ENCODE measurements at places on chromosomes 2 and 18.

DNA sequence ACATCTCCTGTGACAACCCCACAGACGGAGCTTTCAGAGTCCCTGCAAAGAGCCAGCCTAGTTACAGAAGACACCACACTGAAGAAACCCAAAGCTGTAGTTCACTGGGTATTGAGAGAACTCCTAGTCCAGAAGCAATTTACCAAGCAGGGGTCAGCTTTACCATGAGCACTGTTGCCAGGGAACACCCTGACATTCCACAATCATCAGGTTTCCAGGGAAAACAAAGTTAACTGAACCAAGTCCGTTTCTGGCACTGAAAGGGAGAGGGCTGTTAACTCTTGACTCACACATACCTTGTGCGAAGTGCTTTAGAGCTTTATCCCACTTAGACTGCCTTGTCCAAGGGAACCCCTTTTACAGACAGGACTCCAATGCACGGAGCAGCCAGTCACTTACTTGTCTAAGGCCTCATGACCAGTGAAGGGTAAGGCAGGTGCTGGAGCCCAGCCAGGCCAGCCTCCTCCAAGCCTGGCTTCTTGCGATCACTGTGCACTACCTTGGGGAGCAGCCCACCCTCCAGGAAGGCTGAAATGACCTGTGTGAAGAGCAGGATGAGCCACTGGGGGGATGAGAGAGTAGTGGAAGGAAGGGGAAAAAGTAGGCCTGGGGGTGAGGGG, 53.9 kb downstream of the REEP1 start:
- DNase-seq, result no peak

GRCh38 chr2:99562516-99562915, 72.7 kb upstream of the REV1 start:
- no peak for DNase-seq

- no peak for DNase-seq
Observed at GRCh38 chr2:216308576-216308975, 63.7 kb downstream of the MARCHF4 start.

DNA sequence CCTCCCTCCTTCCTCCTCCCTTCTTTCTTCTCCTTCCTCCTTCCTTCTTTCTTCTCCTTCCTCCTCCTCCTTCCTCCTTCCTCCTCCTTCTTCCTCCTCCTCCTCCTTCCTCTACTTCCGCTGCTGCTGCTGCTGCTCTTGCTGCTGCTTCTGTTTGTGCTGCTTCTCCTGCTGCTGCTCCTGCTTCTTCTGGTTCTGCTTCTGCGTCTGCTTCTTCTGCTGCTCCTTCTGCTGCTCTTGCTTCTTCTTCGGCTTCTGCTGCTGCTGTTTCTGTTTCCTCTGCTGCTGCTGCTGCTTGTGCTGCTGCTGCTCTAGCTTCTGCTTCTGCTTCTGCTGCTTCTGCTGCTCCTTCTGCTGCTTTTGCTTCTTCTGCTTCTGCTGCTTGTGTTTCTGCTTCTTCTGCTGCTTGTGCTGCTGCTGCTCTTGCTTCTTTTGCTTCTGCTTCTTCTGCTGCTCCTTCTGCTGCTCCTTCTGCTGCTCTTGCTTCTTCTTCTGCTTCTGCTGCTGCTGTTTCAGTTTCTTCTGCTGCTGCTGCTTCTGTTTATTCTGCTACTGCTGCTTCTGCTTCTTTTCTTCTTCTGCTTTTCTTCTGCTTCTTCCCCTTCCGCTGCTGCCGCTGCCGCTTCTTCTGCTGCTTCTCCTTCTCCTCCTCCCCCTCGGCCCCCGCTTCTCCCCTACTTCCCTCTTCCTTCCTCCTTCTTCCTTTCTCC, 8.6 kb downstream of the SNRNP27 start:
- DNase-seq, result no peak

- DNase-seq, result no peak
Observed at GRCh38 chr2:83522891-83523493, 936.1 kb downstream of the SUCLG1 start.

GRCh38 chr2:159249990-159250715, 36.4 kb downstream of the WDSUB1 start:
- DNase-seq, result no peak

- no peak for DNase-seq
Observed at GRCh38 chr2:175640655-175641054, 361.4 kb downstream of the LNPK start.

DNA sequence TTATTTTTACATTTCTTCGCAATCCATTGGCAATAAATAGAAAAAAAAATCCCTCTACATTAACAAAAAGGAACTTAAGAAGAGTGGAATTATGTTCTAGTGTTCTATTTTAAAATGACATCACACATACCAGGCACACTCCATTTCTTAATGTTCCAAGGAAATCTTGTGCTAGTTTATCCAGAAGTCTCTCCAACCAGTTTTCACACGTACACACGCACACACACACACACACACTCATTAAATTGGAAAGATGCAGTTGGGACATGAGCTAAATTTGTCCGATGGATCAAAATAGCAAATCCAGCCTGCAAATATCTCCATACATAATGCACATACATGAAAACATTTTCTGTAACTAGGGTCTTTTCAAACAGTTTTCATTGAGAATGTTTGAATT, 78.3 kb downstream of the KCNJ3 start:
- DNase-seq, result no peak

- DNase-seq, result no peak
Observed at GRCh38 chr2:100812116-100812515, 7.8 kb upstream of the NPAS2 start.

DNA sequence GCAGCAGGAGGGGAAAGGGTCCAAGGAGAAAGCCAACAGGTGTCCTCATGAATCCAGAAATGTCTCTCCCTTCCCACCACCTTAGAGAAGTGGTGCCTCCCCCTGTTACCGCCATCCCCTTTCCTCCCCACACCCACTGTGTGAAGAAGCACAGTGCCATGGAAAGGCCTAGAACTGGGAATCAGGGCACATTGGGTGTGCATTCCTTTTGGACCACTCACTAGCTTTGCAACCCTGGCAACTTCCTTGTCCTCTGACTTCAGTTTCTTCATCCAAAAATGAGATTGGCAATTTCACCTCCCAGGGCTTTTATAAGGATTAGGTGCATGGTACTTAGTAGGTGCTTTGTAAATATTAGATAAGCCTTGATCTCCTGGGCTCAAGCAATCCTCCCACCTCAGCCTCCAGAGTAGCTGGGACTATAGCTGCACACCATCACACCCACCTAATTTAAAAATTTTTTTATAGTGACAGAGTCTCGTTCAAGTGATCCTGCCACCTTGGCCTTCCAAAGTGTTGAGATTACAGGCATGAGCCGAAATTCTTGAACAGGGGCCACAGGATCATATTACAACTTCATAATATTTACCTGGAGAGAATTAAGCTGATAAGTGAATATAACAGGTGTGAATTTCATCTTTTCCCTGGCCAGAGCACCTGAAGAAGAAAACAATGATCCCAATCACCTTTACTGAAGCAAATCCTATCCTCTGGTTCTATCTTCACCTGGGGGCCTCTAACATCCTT, 97.9 kb upstream of the TAF1B start:
- no peak for DNase-seq

GRCh38 chr2:226561962-226562361, 237.7 kb downstream of the IRS1 start:
- no peak for DNase-seq

DNA sequence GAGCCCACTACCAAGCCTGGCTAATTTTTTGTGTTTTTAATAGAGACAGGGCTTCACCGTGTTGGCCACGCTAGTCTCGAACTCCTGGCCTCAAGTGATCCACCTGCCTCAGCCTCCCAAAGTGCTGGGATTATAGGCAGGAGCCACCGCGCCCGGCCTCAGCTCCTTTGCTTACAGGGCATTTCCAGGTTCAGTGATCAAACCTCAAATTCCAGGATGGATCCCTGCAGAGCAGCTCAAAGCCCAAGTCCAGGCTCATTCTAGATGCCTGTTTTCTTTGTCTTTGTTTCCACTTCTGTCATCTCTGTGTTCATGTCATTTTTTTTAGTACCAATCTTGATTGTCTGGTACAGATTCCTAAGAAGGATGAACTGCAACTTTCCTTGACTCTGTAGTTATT, 41.9 kb downstream of the TNFRSF11A start:
- DNase-seq, result no peak

DNA sequence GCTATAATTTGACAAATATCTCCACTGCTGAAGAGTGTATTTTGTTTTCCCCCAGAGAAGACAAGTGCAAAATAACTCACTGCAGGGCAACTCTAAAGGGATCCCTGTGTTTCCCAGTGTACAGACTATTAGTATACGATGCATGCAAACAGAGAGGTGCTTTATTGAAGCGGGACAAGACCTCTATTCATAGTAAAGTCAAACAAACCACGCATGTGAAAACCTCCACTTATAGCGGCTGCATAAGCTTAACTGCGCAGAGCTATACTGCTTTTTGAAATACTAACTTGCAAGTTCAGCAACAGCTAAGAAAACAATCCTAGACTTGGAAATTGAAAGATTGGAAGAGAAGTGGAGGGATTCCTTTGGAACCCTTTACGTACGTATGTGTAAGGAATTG, 15.6 kb downstream of the RNF144A start:
- DNase-seq, result no peak

- DNase-seq, result no peak
Observed at GRCh38 chr18:26227051-26227670, 916 bp downstream of the TAF4B start.

DNA sequence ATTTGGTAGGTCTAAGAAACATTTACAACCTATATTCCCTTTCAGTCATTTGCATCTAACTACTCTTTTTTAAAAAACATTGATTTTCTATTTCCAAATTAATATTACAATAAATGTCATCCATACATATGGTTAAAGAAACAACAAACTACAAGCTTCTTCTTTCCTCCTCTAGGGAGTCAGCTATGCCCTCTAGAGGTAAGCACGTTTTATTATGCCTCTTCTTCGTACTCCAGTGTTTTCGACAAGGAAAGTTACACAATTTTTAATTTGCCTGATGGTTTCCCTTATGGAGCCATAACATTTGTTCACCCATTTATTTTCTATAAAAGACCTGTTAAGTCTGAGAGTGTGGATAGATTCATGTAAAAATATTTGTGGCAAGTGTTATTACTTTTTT, 183.4 kb upstream of the CDH7 start:
- DNase-seq, result no peak

- no peak for DNase-seq
Observed at GRCh38 chr18:47946889-47947288, 16.4 kb upstream of the SMAD2 start.

- DNase-seq, result no peak
Observed at GRCh38 chr2:204389120-204389519, 156.2 kb upstream of the PARD3B start.

DNA sequence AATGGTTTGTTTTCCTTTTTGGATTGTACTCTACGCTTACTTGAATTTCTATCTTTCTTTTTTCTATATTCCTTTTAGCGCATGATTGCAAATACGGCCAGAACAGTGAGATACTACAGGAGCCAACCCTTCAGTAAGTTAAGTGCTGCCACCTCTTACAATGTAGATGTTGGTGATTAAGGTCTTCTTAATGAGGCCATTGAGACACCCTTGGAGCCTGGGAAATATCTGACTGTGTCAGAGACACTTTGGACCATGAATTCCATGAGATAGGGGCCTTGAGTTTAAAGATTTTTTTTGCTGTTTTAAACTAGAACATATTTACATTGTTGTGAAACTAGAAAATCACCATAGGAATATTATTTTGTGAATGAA, 27.1 kb upstream of the MAP3K20 start:
- DNase-seq, result no peak

GRCh38 chr2:168658706-168659105, 143.7 kb upstream of the NOSTRIN start:
- DNase-seq, result no peak

- no peak for DNase-seq
Observed at GRCh38 chr2:46804794-46805193, 110.8 kb downstream of the MCFD2 start.

DNA sequence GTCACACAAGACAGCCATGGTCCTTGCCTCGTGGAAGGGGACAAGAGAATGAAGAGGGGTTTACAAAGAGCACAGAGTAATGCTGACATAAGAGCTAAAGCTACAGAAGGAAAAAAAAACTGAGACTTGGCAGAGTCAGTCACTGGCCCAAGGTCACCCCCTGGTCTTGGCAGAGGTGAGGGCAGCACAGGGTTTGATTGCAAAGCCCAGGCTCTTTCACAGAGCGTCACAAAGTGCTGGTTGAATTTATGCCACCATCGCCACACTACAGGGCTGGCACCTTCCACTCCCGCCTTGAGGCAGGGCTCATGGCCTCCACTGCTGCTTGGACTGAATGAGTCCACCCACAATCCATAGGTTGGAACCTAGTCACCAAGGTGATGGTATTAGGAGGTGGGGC, 190.2 kb downstream of the INHBB start:
- no peak for DNase-seq

DNA sequence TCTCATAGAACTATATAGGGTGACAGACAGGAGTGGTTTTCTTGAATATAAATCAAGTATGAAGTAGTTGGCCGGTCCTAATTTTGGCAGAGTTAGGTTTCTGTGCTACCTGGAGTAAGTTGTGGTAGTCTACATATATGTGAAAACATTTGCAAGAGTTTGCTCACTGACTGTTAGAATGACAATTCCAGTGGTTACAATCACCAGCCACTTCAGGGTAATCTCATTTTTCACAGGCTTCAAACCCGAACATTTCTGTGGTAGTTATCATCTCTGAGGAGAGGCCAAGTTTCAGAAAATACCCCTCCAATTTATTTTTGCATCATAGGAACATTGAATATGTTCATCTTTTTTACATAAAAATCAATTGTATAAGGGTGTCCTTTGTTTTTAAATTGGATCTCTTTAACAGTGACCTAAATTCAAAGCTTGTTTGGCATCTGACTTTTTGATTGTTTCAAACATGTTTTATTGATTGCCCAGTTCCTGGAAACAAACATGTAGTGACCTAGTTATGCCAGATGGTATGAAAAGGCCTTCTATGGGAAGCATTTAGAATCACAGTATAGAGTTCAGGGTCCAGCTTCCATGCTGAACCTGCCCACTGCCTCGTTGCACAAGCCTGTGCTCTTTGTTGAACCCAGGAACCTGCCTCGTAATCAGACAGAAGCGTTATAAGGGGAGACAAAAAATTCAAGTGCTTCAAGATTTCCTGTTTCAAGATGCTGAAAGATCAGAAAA, 250.6 kb downstream of the LTBP1 start:
- no peak for DNase-seq

DNA sequence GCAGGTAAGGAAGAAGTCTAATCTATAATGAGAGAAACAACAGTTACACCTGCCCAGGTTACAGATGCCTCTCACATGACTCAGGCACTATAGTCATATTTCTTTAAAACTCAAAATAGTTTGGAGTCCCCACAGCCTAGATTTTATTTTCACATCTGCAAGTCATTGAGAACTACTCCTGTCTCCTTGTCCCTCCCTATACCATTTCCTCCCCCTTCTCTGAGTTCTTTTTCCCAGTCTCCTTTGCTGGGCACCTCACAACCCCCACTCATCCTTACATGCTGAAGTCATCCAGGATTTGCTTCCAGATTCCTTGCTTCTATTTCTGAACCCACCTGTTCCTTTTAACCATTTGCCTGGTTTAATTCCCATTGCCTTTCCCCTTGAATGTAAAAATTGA, 73.1 kb upstream of the KCNE4 start:
- DNase-seq, result no peak

DNA sequence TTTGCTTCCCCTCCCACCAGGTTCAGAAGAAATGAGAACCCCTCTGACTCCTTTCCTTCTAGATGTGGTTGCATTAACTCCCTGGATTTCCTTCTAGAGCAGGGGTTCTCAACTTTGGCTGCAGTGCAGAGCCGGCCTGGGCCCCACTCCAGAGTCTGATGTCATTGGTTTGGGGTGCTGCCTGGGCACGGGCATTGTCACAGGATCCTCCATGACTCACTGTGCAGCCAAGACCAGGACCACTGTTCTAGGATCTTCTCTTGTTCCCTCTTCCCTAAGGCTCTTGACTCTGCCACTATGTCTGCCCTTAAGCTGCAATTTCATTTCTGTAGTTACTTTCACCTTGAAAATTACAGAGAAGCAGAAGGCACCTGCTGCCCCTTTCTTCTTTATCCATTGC, 31.8 kb downstream of the TBC1D8 start:
- no peak for DNase-seq

Measured in stimulated activated CD4-positive, alpha-beta T cell treated with anti-CD3 and anti-CD28 coated beads, Interleukin-4, amount 100 ng/mL, for 48 hours (primary cell).